ENCODE measurements at places on chromosomes 12 and 14.
A peak's percentile ranks its signal among the peaks of the same experiment; 100 is the strongest.

GRCh38 chr12:128969480-128970055, 116.3 kb downstream of the GLT1D1 start:
- no peaks in the 10 kb centered on the region for H3K4me1 ChIP-seq
- peaks cover 11% of the 10 kb centered on the region for H3K27me3 ChIP-seq
- DNase-seq: peak; percentile 41
- no peak overlapping the region for H3K27ac ChIP-seq
- no peaks in the 10 kb centered on the region for H3K36me3 ChIP-seq

DNA sequence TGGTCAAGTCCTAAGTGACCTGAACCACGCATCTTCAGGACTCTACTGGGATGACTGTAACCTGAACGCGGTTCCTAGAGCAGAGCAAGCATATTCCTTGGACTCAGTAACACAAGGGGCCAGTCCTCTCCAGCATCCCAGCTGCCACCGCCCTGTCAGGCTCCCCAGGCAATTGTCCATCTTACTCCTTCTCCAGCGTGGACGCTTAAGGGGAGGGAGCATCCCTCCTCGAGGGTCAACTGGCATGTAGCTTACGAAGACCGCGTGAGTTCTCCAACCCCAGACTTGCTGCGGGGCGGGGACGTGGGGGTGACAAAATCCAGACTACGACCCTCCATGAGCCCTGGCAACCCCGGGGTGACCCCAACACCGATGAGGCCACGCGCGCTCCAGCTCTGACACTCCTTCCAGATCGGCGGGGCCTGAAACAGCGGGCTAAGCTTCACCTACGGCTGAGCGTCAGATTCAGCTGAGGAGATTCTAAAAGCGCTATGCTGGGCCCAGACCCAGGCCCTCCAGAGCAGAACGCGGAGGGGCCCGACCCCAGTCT, 846 bp upstream of the MTHFD1 start:
- H3K27me3 ChIP-seq: no peaks in the 10 kb centered on the region
- DNase-seq: no peak
- peak overlapping the region; percentile 93 for H3K27ac ChIP-seq
- H3K36me3 ChIP-seq: peaks cover 26% of the 10 kb centered on the region
- peaks cover 27% of the 10 kb centered on the region for H3K4me1 ChIP-seq

DNA sequence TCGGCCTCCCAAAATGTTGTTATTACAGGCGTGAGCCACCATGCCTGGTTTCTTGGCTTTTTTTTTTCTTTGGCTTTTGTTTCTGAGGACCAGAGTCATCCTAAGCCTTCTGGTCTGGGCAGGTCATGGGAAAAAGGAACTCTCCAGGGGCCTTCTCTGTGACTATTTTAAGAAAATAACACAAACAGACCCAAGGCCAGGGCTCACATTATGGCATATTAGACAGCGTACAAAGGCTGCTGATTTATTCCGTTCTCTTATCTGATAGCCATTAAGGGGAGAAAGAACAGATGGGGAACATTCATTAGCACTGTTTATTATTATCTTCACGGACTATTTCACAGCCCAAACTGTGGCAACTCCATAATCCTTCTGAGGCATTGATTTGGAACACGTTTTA, 28.8 kb upstream of the MANSC4 start:
- peaks cover 16% of the 10 kb centered on the region for H3K4me1 ChIP-seq
- H3K4me3 ChIP-seq: no peak overlapping the region
- H3K27ac ChIP-seq: no peak overlapping the region

DNA sequence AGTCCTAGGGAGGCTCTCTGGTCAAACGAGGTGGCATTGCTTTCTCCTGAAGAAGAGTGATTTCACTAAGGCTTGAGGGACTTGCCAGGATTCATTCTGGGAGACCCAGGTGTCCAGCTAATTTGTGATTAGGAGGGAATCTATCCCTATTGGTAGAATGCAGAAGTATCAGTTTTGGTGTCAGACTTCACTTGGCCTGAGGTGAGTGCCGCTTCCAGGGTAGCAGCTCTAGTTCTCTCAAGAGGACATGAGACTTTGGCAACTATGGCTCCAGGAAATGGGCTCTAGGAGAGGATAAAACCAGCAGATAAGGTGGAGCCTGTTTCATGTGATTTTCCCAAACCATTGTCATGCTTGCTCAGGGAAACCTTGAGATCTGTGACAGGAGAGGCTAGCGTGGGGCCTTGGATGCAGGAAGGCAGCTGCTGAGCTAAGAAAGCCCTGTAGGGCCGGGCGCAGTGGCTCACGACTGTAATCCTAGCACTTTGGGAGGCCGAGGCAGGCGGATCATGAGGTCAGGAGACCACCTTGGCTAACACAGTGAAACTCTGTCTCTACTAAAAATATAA, 11.6 kb upstream of the TMEM117 start:
- H3K4me3 ChIP-seq: no peak overlapping the region
- no peaks in the 10 kb centered on the region for H3K36me3 ChIP-seq
- peaks cover 20% of the 10 kb centered on the region for H3K27me3 ChIP-seq
- H3K27ac ChIP-seq: no peak overlapping the region

- H3K27ac ChIP-seq: peak overlapping the region; percentile 87
- no peaks in the 10 kb centered on the region for H3K27me3 ChIP-seq
- peaks cover 46% of the 10 kb centered on the region for H3K4me1 ChIP-seq
- DNase-seq: peak; percentile 74
- H3K36me3 ChIP-seq: no peaks in the 10 kb centered on the region
Observed at GRCh38 chr12:6613015-6613775, 6.0 kb upstream of the CHD4 start.

DNA sequence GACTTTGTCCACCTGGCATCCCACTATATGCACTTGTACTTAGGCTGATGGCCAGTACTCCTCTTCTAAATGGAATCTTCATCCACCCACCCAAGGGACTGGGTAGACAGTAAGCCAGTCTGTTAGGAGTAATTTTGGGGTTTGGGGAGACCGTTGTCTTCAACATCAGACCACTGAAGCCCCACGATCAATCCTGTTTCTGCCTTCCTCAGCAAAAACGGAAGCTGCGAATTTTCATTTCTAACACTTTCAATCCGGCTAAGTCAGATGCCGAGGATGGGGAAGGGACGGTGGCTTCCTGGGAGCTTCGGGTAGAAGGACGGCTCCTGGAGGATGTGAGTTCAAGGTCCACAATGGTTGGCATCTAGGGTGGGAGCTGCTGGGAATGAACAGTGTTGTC, 2.0 kb downstream of the SMARCD1 start:
- peaks cover 13% of the 10 kb centered on the region for H3K36me3 ChIP-seq
- DNase-seq: no peak
- peaks cover 23% of the 10 kb centered on the region for H3K4me1 ChIP-seq
- H3K4me3 ChIP-seq: no peak overlapping the region
- no peaks in the 10 kb centered on the region for H3K27me3 ChIP-seq

DNA sequence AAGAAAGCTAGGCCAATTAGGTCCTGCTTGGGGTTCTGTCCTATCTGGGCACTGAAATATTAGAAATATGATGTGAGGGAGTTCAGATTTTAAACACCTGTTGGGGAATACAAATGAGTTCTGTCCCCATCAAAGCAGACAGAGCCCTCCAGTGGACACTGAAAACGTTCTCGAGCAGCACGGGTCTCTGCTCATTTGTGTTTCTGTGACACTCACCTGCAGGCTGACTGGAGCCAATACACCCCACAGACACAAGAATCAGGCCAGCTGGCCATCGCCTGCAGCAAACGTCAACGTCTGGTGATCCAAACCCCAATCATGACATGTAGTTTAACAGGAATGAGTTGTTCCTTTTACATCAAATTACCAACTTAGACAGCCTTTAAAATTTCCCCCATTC, 493.4 kb upstream of the TMEM132C start:
- DNase-seq: no peak
- H3K27me3 ChIP-seq: no peaks in the 10 kb centered on the region
- H3K36me3 ChIP-seq: no peaks in the 10 kb centered on the region
- H3K27ac ChIP-seq: no peak overlapping the region
- H3K4me3 ChIP-seq: no peak overlapping the region

DNA sequence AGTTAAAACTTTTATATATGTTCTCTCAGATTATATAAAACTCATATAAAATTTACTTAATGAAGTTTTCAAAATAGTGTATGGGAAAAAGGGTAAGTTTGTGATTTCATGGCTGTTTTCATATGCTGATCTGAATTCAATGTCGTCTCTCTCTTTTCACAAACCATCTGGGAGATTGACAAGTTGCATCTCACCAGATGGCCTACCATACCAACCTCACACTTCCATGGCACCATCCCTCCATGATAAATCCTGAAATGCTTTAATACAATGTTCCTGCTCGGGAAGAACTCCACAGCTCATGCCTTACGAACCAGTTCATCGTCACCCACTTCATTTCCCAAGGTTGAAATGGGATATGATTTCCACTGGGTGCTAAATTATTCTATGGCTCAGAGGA, 22.3 kb downstream of the PTPRO start:
- peaks cover 12% of the 10 kb centered on the region for H3K27me3 ChIP-seq
- no peak overlapping the region for H3K4me3 ChIP-seq
- no peaks in the 10 kb centered on the region for H3K36me3 ChIP-seq
- peaks cover 1% of the 10 kb centered on the region for H3K4me1 ChIP-seq
